Epithelial cell of alveolus of lung (primary cell): ENCODE measurements at places on chromosomes 7 and 10. TPM values are rescaled to one million over a fixed set of nuclear protein-coding genes. Genes with fewer than 3 reads are reported as not detected.

ANLN gene
- 31.0 and 69.4 TPM in 2 replicates for total RNA-seq

GHRHR gene
- not detected in 2 replicates for total RNA-seq

EVX1 gene
- total RNA-seq: not detected in 2 replicates

RPEL1 gene
- total RNA-seq: 0.13 TPM in 1 of 2 replicates, not detected in the other

SPDYE1 gene
- not detected in 2 replicates for total RNA-seq

GARIN1A gene
- under 0.01 and 0.32 TPM in 2 replicates for total RNA-seq

INA gene
- 1.1 and 3.4 TPM in 2 replicates for total RNA-seq

PTN gene
- 34.1 and 37.0 TPM in 2 replicates for total RNA-seq

GNG11 gene
- total RNA-seq: 50.5 and 76.7 TPM in 2 replicates

DPP6 gene
- total RNA-seq: not detected in 2 replicates

GLRX3 gene
- 39.3 and 88.0 TPM in 2 replicates for total RNA-seq

PDZD7 gene
- 0.40 and 0.91 TPM in 2 replicates for total RNA-seq

ZC3HAV1L gene
- total RNA-seq: 9.4 and 41.2 TPM in 2 replicates

ADAM22 gene
- total RNA-seq: 0.52 and 1.8 TPM in 2 replicates

MKX gene
- total RNA-seq: 0.08 and 0.26 TPM in 2 replicates

ERVW-1 gene
- 0.16 TPM in 1 of 2 replicates, not detected in the other for total RNA-seq

SDK1 gene
- 4.9 and 8.3 TPM in 2 replicates for total RNA-seq

SFTPA1 gene
- total RNA-seq: not detected in 2 replicates

NUP205 gene
- 38.2 and 51.5 TPM in 2 replicates for total RNA-seq

SPAM1 gene
- not detected in 2 replicates for total RNA-seq

GIGYF1 gene
- 7.9 and 20.5 TPM in 2 replicates for total RNA-seq

HGF gene
- total RNA-seq: 78.2 and 389 TPM in 2 replicates

AGBL3 gene
- total RNA-seq: 0.52 and 0.64 TPM in 2 replicates

NKX1-2 gene
- 0.26 TPM in 1 of 2 replicates, not detected in the other for total RNA-seq

AZGP1 gene
- 0.40 TPM in 1 of 2 replicates, not detected in the other for total RNA-seq

DRGX gene
- not detected in 2 replicates for total RNA-seq

IFIT2 gene
- 2.7 and 4.0 TPM in 2 replicates for total RNA-seq

LFNG gene
- total RNA-seq: 0.24 and 4.9 TPM in 2 replicates

INPP5A gene
- 16.3 and 27.4 TPM in 2 replicates for total RNA-seq

LDB3 gene
- total RNA-seq: 0.96 TPM in 1 of 2 replicates, not detected in the other

SLC16A9 gene
- 0.91 and 1.7 TPM in 2 replicates for total RNA-seq

PLXDC2 gene
- total RNA-seq: 11.2 and 94.5 TPM in 2 replicates

GBX1 gene
- total RNA-seq: not detected in 2 replicates

DYNC1I1 gene
- 0.13 TPM in 1 of 2 replicates, not detected in the other for total RNA-seq

ASIC3 gene
- total RNA-seq: 0.13 and 0.96 TPM in 2 replicates

HOXA9 gene
- 1.0 and 2.4 TPM in 2 replicates for total RNA-seq

CNTNAP2 gene
- total RNA-seq: 0.65 and 3.0 TPM in 2 replicates

OR2A12 gene
- total RNA-seq: not detected in 2 replicates

TBXAS1 gene
- total RNA-seq: 5.3 and 6.1 TPM in 2 replicates

NEURL1 gene
- total RNA-seq: 0.13 TPM in 1 of 2 replicates, not detected in the other

SCIN gene
- total RNA-seq: 0.26 TPM in 1 of 2 replicates, not detected in the other

DKK1 gene
- 5.9 and 35.4 TPM in 2 replicates for total RNA-seq

FEZF1 gene
- not detected in 2 replicates for total RNA-seq

CFTR gene
- total RNA-seq: 0.13 and 23.3 TPM in 2 replicates

GLI3 gene
- 6.1 and 34.0 TPM in 2 replicates for total RNA-seq

TM9SF3 gene
- total RNA-seq: 63.4 and 66.8 TPM in 2 replicates

IDI2 gene
- not detected in 2 replicates for total RNA-seq

STN1 gene
- total RNA-seq: 27.7 and 29.6 TPM in 2 replicates

ELN gene
- total RNA-seq: 2.3 and 16.4 TPM in 2 replicates

TUBB8 gene
- under 0.01 TPM in 1 of 2 replicates, not detected in the other for total RNA-seq

FXYD4 gene
- not detected in 2 replicates for total RNA-seq

PPP1R3A gene
- total RNA-seq: not detected in 2 replicates

TECTB gene
- not detected in 2 replicates for total RNA-seq

ZFAND4 gene
- 5.6 and 6.3 TPM in 2 replicates for total RNA-seq
